ENCODE measurements at places on chromosomes 2 and 18. TPM values are rescaled to one million over a fixed set of nuclear protein-coding genes. Genes with fewer than 3 reads are reported as not detected.
A peak's percentile ranks its signal among the peaks of the same experiment; 100 is the strongest.

GRCh38 chr18:49301608-49302007, 158.8 kb downstream of the DYM start:
- no peak for DNase-seq

GRCh38 chr2:215583881-215584280, 148.0 kb upstream of the FN1 start:
- no peak for DNase-seq

- no peak for DNase-seq
These were observed 21.8 kb downstream of the NDUFB3 start for GRCh38 chr2:201093573-201093972.

The CFAP65 gene
- total RNA-seq = not detected

DNA sequence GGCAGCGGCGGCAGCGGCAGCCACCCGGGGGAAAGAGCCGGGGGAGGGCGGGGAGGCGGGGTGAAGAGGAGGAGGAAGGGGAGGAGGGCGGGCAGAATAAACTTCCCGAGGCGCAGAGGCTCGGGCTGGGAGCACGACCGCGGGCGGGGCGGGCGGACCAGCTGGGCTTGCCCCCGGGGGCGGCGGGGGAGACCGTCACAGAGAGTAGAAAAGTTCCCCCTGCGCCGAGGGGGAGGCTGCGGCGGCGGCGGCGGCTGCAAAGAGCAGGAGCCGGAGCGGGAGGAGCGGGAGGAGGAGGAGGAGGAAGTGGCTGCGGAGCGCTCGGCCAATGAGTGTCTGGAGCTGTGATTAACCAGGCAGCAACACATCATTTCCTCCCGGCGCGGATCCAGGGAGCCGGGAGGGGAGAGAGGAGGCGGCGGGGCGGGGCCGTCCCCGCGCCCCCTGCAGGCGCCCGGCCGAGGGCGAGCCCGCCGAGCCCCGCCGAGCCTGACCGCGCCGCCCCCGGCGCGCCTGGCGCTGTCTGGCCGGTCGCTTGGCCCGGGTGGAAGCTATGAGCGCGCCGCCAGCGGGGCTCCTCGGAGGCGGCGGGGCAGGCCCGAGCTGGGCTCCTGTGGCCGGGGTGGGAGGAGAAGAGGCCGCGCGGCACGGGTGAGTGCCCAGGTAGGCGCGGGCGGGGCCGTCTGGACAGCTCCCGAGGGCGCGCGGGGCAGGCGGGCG, at the start of gene ACVR1:
TSS of gene ACVR1 (minus strand) at position 265 of the 720 bp plus-strand sequence. CDS start 76,837 bp downstream, outside the sequence.
- DNase-seq = peak; percentile 98

DNA sequence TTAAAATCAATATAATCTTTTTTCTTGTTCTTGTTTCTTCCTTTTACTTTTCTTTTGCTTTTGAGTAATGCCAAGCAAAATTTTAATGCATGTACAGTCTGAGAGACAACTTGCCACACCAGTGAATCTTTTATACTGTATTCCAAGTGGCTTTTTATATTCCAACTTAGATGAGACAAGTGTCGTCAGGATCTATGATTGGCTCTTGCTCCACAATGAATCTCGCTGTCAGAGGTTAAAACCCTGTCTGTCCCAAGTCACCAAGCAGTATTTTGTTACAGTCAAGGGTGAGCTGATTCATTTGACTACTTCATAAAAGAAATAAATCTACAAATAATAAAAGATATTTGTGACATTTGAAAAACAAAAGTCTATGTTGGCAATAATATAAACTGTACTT, at the start of gene MSTN:
TSS of gene MSTN (minus strand) at position 129 of the 400 bp plus-strand sequence. CDS start 133 bp downstream, outside the sequence.
- no peak for DNase-seq

DNA sequence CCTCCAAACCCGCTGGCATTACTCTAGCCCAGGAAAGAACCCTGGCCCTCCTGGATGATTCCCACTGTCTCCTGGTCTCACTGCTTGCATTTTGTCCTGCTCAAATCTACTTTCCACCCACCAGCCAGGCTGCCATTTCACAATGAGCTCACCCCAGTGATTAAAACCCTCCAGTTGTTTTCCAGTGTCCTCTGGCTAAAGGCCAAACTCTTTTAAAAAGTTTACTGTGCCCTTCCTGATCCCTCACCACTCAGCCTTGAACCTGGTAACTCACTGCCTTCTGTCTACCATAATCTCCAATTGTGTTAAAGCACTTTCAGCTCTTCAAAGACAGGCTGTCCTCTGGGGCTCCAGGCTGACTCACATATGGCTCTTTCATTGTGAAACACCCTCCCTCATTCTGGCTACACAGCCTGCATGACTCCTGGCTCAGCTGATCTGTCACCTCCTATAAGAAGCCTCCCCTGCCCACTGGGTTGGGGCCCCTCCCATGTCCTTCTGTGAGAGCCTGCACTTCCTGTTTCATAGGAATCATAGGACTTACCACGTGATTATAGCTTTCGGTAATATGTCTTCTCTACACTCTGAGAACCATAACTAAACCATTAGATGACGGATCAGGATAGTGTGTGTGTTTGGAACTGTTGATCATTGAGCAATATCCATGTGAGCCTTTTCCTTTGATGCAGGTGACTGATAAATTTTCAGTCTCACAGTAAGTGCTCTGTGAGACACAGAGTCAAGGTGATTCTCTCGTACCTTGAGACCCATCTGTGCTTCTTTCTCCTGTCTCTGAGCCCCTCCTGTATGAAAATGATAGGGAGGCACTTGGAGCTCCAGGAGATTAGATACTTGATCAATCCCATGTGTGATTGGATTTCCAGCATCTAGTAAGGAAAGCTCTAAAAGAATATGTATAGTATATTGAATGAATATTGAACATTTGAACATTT, 590.8 kb upstream of the ID2 start:
- peak; percentile 92 for DNase-seq

The WNT6 gene
- total RNA-seq = 5.5 TPM
